ENCODE measurements at places on chromosomes 3 and 15.

- no peak for DNase-seq
Observed at GRCh38 chr3:23277688-23278087, 74.6 kb downstream of the UBE2E2 start.

- no peak for DNase-seq
Observed at GRCh38 chr15:79023546-79023890, 67.1 kb downstream of the RASGRF1 start.

- DNase-seq: no peak
Observed at GRCh38 chr3:114496874-114497273, 203.0 kb downstream of the TIGIT start.

DNA sequence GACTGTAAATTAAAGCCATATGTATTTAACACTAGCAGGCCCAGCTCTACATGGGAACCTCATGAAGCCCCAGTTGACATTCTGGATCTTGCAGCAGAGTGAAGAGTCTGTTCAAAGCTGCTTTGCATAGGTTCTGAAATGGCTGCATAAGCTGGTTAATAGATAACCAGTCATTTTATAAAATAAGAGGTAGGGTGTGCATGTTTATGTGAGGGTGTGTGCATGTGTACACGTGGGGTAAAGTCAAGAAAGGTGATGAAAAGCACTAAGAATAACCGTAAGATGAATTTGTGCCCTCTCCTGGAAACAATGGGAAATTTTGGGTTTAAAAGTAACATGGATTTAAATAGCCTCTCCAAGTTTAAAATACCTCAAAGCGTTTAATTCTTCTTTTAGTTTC is 33.0 kb downstream of the PAQR9 start:
- no peak for DNase-seq

DNA sequence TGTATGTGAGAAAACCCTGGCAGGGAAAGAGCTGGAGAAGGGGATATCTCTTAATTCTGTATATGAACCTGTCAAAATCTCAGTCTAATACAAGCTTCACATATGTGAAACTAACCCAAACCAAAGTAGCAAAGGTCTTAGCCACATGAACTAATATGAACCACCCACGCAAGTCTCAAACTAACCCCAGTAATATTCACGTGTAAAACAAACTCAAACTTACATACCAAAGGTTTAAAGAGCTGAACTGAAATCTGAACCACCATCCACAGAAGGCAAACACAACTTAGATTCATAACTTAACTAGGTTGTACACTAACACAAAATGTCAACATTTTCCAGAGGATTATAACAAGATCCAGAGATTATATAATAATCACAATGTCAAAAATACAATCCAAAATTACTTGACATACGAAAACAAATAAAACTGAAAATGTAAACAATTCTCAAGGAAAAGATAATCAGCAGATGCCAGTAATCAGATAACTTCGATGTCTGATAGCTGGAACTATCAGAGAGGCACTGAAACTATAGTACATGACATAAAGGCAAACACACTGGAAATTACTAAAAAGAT is 64.1 kb downstream of the VPS13C start:
- no peak for DNase-seq

GRCh38 chr15:58981808-58982475 is 5.5 kb upstream of the RNF111 start:
- DNase-seq: no peak

GRCh38 chr3:36943601-36944000 is 1.3 kb downstream of the TRANK1 start:
- no peak for DNase-seq

DNA sequence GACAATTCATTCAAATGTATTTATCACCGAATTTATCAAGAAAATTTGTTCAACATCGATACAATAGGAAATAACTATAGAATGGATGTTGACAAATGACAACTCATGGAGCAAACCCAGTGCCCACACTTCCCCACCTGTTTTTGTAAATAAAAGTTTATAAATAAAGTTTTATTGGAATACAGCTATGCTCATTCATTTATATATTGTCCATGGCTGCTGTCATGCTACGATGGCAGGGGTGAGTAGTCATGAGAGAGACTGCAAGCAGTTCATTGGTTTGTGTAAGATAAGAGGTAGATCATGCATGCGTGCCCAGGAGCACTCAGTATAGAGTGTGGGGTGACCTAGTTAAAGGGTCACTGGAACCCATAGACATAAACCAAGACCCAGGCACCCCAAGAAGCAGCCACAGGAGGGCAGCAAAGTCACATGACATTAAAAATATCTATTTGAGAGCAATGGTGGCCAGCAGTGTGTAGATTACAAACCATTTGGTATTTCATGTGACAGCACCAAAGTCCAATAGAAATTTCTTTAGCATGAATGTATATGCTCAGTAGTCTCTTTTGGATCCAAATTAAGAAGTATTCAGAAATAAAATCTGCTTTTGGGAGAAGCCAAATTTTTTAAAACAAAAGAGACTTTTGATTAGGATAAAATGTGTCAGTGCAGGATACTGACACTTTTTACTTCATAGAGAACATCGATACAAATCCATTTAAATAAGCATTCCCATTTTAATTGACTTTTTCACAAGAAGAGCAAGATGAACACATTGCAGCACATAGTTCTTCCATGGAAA is 794.8 kb downstream of the MCTP2 start:
- DNase-seq: no peak

DNA sequence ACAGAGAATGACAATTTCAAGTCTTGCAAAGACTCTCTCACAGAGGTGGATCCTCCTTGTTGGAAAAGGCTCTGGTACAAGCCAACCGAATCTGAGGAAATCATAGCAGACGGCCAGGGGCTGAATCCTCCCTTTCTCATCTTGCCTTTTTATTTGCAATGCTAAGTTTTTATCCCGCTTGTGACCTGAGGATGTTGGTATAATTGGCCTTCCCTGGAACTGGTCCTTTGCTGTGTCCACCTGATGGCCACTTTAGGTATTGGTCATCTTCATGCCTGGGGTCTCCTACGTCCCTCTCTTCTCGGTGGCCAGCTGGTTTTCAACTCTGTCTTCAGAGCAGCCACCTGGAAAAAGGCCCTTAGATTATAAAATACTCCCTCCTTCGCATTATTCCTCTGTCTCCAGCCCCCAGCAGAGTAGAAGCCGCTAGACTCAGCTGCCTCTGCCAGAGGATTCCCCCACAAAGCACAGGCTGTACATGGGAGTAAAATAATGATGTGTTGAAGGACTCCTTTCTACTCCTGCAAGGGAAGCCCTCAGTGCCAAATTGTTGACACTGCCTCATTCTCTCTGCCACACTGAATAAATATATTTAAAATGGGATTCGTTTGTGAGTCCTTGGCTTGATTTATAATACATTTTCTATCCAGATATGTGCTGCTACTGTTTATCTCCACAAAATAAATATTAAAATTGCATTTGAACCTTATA is 208.9 kb upstream of the CFAP20DC start:
- DNase-seq: no peak

- DNase-seq: no peak
Observed at GRCh38 chr15:100081454-100081853, 260.3 kb downstream of the ADAMTS17 start.

DNA sequence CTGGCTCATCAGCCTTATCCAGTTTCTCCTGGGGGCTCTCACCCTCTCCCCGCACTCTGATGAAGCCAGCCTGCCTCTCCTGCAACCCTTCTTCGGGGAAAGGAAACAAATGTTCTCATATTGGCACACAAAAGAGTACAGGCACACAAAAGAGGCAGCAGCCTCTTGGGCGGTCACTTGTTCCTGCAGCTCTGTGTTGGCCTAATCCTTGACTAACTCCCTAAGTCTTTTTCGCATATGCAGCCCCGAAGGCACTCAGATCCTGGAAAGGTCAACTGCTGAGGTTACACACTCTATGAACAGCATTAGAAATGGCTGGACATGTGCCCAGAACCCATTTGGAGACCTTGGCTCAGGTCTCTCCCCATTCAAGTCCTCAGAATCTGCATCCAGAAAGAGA is 7.4 kb upstream of the CAMP start:
- DNase-seq: peak; percentile 65

DNA sequence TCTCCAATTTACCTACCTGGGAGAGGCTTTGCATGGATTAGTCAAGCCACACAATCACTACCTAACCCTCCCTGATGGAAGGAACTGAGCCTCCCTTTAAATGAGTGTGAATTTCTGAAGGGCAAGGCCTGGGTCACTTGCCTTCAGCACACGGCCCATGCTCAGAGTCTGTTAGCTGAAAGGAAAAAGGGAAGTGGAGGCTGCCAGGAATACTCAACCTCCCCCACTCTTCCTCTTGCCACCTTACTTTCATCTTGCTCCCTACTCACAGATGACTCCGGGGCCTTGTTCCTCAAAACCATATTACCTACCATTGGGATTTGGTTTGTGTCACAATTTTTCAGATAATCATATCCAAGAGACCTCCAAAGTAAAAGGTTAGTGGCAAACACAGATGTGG is 220.0 kb downstream of the ABHD5 start:
- no peak for DNase-seq
